ENCODE measurements at places on chromosomes 4 and X. TPM values are rescaled to one million over a fixed set of nuclear protein-coding genes. Genes with fewer than 3 reads are reported as not detected.

ZNF595 gene
- 5.9 TPM for total RNA-seq

IGFBP7 gene
- total RNA-seq, result 1,134 TPM

MAGIX gene
- 5.1 TPM for total RNA-seq

KLB gene
- 0.21 TPM for total RNA-seq

POU3F4 gene
- 0.55 TPM for total RNA-seq

DNA sequence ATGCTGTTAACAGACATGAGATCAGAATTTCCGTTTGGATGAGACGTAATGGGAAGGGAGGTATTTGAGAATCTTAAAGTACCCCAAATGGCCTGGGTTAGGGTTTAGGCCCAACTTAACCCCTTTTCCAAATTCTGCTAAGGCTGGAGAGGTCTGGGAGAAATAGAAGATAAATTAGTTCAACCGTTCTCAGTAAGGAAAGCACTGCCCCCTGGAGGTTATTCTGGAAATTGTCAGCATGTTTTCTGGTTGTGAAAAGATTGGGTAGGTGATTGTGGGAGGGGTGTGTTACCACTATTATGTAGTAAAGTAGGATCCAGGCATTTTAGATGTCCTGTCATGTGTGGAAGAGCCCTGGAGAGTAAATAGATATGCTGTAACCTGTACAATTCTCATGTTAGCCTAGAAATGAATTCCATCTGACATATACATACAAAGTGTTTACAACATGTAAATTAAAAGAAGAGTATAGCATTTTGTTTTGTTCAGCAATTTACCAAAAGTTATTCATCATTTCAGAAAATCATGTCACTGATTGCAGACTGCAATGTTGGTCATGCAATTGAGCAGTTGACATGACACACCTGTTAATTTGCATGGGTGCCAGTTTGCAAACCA, 26.8 kb upstream of the GRXCR1 start:
- DNase-seq, result peak; percentile 9

DNA sequence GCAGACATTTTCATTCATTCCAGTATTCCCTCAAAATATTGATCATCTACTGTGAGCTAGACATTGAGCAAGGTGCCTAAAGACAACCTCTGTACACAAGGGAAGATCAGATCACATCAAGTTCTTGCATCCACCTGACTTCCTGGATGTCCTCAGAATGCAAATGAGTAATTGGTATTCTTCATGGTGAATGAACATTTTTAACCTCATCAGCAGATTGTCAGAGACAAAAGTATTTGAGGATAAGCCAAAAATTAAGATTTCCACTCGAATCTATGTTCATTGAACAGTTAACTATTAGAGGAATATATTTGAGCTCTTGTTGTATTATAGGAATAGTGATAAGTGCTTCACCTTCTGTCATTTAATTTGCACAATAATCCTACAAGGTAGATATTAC, 1.3 kb downstream of the SMARCAD1 start:
- no peak for DNase-seq

DNA sequence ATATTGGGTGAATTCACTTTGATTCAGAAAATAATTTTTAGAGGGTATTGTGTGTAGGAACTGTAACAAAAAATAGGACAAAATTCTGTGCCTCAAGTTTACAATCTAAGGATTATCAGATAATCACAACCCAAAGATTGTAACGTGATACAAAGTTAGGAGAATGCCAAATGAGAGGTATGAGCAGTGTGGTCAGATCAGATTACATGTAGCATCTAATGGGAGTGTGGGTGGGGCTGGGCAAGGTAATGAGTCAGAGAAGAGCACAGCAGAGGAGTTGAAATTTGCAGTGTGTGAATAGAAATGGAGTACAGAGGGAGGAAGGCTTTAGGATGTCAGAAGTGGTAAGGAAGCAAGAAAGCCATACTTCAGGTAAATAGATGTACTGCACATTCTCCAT, 103.4 kb upstream of the TEX13A start:
- no peak for DNase-seq
